ENCODE measurements at places on chromosomes 16 and 17.

- DNase-seq, result no peak
Measured at GRCh38 chr17:37475731-37476420, 13.8 kb upstream of the DUSP14 start.

- DNase-seq, result no peak
Measured at GRCh38 chr16:79301051-79301450, 299.5 kb downstream of the MAF start.

GRCh38 chr17:9537177-9537776, 38.3 kb downstream of the STX8 start:
- DNase-seq, result no peak

DNA sequence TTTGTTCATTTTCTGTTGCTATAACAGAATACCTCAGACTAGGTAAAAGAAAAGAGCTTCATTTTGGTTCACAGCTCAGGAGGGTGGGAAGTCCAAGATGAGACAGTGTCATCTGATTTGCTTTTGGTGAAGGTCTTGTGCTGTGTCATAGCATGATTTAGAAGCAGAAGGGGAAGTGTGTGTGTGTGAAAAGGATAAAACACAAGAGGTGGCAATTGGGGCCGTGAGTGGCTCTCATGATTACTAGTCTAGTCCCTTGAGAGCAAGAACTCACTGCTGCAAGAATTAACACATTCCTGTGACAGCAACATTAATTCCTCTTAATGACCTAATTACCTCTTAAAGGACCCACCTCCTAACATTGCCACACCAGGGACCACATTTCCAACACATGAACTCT, 8.3 kb downstream of the SLC35G3 start:
- no peak for DNase-seq

- DNase-seq, result no peak
Measured at GRCh38 chr16:73248316-73248715, 200.4 kb upstream of the ZFHX3 start.

All from stimulated activated CD8-positive, alpha-beta memory T cell treated with anti-CD3 and anti-CD28 coated beads, Interleukin-4, amount 100 ng/mL, for 48 hours (primary cell).